ENCODE measurements at places on chromosomes 3 and 15.

- DNase-seq = no peak
These were observed 19.5 kb downstream of the TKT start for GRCh38 chr3:53236112-53236841.

DNA sequence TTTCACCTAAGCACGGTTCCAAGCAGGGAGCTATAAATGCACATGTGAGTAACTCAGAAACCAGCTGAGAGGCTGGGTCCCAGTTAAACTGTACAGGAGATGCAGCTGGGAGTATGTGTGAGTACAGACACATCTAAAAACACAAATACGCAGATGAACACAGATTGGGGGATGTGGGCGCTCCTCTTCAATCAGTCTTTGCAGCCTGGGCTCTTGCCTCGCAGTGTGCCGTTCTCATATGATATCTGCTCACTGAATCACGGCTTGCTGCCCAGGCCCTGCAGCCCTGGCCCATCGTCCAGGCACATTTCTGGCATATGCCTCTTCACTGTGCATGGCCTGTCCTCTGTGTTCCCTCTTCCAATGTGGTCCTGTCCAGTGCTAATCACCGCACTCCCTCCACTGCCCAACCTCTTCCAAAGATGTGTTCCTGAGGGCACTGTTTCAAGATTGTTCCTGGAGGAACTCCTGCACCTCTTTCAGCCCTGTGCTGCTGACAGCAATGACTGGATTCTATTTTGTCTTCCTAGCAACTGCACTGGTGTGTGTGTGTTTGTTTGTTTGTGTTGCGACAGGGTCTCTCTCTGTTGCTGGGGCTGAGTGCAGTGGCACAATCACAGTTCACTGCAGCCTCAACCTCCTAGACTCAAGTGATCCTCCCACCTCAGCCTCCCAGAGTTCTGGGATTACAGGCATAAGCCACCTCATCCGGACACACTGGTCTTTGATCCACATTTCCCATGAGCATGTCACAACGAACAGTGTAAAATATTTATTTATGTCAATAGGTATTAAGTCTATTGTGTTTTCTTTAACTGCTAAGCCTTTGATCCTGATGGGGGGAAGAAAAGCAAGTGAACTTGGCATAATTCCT is 17.0 kb downstream of the CA12 start:
- peak; percentile 13 for DNase-seq

DNA sequence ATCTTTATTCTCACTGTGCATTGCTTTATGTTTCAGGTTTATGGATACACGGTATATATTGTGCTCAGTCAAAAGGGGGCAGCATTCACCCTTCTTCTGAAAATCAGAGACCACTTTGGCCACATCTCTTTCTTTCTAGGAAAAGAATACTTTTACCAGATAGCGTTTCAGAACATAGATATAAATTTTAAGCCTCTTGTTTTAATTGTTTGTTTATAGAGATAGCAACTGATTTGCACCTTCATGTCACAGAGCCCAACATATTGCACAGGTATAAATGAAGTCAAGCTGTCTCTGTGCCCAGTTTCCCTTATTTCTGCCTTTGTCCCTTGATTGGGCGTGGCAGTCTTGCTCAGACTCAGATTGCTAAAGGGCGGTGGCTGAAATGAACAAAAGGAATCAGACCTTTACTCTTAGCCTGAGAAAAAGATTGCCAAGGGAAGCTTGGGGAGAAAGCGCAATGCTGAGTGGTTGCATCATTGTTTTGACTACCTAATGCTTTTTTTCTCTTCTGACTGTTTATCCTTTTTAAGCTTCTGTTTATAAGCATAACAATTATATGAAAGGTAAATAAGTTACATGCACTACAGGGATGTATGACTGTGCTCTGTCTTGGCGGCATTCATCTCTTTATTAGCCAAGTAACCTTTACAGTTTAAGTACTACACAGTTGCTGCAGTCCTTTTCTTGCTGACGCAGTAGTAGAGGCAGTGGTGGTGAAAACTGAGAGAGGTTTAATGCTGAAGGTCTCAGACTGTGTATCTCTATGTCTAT is 70.8 kb upstream of the ZBTB20 start:
- no peak for DNase-seq

DNA sequence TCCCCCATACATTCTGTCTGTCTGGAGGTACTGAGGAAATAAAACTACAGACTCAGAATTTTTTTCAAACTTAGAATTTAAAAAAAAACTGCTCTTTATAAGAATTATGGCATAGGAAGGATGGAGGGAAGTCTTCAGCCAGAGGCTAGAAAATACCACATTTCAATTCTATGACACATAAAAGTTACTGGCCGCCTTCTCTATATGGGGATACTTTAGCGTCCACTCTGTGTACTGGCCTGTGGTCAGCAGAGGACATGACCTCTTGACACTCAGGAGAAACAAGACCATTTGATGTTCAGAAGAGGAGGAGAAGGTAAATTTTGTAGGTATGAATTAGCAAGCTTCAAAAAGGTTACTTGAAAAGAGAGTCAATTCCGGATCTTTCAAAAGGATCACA is 417.4 kb downstream of the MFSD1 start:
- no peak for DNase-seq

DNA sequence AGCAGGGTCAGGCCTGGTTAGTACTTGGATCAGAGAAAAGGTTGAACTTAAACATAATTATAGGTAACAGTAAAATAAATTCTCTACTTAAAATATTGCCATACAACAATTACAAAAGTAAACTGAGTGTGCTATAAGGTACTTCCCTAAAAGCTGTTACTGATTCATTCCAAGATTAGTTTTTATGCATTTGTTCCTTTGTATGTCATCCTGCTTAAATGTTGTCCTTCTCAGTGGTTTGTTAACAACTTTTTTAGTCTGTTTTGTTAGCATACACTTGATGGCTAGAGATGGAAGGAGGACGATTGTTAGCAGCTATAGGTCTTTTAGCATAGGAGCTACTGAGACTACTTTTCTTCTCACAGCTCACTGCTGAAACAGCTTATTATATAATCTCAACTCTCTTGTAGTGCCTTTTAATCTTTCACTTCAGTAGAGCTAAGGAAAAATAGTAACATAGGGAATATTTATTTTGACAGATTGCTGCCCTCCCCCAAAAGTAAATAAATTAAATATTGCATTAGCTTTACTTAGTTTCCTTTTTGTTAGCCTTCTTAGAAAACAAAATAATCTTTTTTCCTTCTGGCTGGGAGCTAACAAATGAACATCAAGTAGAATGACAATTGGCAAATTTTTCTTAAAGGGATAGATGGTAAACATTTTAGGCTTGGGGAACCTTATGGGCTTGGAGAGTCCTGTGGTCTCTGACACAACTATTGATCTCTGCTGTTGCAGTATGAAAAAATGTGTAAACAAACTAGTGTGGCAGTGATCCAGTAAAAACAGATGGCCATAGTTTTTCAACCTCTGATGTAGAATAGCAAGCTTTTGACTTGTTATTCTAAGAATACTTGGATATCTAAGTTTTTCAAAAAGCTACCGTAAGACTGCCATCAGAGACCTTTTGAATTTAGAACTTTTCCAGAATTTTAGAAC is 39.5 kb downstream of the USP8 start:
- no peak for DNase-seq

All from activated effector memory CD4-positive, alpha-beta T cell treated with anti-CD3 and anti-CD28 coated beads, Interleukin-2, amount 50 U/mL, for 16 hours (primary cell).